ENCODE measurements at places on chromosomes 12 and 14. TPM values are rescaled to one million over a fixed set of nuclear protein-coding genes. Genes with fewer than 3 reads are reported as not detected.

Gene PACS2
- 26.9 TPM for total RNA-seq

Gene TMBIM6
- 517 TPM for total RNA-seq

Gene SRRM4
- total RNA-seq, result not detected

Gene CARMIL3
- total RNA-seq, result 0.47 TPM
